ENCODE measurements at places on chromosomes 1 and 21. TPM values are rescaled to one million over a fixed set of nuclear protein-coding genes. Genes with fewer than 3 reads are reported as not detected.

Gene KRTAP10-5
- total RNA-seq = not detected

Gene DPT
- 14.1 TPM for total RNA-seq

Gene CHRM3
- total RNA-seq = 31.8 TPM

Gene UMODL1
- total RNA-seq = not detected

Gene PALMD
- 4.7 TPM for total RNA-seq

Gene GPR52
- 0.94 TPM for total RNA-seq

Gene PAPPA2
- total RNA-seq = 1.7 TPM

Gene TTLL7
- 10.5 TPM for total RNA-seq

Gene ZNF593OS
- total RNA-seq = not detected

Gene CCDC27
- total RNA-seq = not detected

Gene FCN3
- 2.1 TPM for total RNA-seq

Gene F13B
- total RNA-seq = not detected

Gene PLA2G2F
- not detected for total RNA-seq

Gene RIMS3
- total RNA-seq = 2.7 TPM

Gene LCE1A
- total RNA-seq = not detected

Gene GJB3
- total RNA-seq = not detected

Gene OR2L13
- total RNA-seq = not detected

Gene TFF3
- 5.9 TPM for total RNA-seq

Gene CFHR4
- not detected for total RNA-seq

Gene PLEKHN1
- 0.38 TPM for total RNA-seq

Gene IGFN1
- 7.9 TPM for total RNA-seq

Gene NEGR1
- total RNA-seq = 9.3 TPM

Gene LAMC2
- 1.3 TPM for total RNA-seq
